ELF-1 (cell line): ENCODE measurements at places on chromosomes 5 and 9.
A peak's percentile ranks its signal among the peaks of the same experiment; 100 is the strongest.

DNA sequence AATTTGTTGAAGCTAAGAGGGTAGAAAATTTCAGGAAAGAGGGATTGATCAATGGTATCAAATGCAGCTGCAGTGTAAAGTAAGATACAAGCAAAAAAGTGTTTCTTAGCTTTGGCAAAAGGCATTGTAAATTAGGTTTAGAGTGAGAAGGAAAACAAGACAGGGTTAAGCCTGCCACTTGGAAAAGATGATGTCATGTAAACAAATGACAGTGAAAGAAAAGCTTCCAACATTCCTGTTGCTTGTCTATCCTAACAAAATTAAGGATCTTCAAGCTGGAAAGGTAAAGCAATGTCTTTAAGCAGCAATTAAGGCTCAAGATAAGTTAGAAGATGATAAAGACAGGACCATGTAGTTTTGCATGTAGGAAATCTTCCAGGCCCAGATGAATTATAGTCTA, 139.1 kb upstream of the PPP2R2B start:
- DNase-seq: no peak

DNA sequence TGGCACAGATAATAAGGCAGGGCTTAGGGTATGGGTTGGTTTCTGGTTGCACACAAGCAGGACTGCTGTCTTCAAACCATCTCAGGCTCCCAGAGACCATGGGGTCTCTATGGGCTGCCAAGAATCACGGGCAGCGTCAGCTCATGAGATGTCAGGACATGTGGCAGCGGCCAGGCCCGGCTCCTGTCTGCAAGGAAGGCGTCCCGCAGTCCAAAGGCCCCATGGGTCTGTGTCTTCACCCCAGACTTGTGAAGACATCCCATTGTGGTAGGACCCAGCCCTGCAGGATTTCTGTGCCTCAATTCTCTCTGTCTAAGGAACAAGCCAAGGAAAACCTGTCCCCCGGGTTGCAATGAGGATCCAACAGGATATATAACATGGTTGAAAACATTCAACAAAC, 32.6 kb downstream of the IPPK start:
- no peak for DNase-seq

- DNase-seq: peak; percentile 58
These were observed 81.2 kb upstream of the LMX1B start for GRCh38 chr9:126532489-126532888.

DNA sequence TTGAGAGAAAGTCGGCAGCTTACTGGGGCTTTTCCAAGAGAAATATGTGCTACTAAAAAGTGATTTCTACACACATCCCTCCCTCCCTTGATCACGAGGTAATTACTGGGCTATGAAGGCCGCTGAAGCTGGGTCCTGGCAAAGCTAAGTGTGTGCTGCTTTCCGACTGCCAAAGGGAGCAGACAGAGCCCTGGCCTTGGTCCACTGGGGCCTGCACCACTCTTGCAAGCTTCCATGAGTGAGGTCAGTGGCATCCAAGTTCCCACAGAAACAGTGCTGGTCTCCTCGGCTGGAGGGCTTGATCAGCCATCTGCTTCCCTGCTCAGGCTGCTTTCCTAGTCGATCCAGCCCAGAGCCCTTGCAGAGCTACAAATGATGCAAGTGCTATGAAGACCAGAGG, 154.8 kb upstream of the LHFPL2 start:
- no peak for DNase-seq

DNA sequence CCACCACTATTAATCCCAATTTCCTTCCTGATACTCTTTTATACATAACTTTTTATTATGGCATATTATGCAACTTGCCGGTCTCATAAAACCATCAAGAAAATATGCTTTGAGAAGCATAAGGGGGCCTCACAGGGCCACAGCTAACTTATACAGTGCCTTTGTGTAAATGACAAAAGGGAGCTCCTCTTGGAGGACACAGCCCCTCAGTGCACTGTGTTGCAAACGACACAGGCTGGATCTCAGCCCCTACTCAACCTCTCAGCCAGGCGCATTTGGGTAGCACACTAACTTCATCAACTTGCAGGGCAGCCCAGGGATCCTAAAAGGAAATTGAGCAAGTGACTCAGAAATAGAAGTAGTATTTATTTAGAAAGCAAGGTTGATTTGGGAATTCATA, 35.4 kb downstream of the RIGI start:
- no peak for DNase-seq

GRCh38 chr5:90562341-90562740, 3.7 kb downstream of the ADGRV1 start:
- DNase-seq: no peak

DNA sequence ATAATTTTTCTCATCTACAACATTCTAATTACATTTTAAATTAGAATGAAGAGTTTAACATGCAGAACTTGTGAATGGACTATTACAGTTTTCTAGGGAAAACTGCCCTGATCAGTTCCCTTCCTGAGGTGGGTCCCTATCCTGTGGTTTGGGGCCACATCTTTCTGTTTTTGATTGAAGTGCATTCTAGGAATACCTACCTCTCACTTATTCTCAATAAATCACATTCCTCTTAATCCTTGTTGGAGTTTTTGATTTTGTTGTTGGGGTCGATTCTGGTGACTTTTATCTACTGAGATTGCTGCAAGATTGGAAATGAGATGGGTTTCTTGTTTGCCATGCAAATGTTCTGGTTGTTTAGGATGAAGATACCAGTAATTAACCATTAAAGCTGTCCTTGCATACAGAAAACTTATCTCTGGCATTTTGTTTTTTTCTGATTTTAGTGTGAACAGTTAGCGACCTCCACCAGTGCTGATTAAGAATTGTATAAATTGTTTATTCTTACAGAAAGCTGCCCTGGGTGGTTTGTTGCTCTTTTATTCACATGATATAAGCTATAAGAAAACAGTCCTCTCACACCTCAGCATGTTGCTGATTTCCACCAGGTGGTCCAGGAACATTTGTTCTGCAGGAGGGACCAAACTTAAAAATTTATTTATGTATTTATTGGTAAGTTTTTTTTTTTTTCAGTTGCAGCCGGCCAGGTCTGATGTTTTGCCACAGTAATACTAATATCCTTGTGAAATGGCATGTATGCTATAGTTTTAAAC, 269.9 kb downstream of the FANCC start:
- no peak for DNase-seq

DNA sequence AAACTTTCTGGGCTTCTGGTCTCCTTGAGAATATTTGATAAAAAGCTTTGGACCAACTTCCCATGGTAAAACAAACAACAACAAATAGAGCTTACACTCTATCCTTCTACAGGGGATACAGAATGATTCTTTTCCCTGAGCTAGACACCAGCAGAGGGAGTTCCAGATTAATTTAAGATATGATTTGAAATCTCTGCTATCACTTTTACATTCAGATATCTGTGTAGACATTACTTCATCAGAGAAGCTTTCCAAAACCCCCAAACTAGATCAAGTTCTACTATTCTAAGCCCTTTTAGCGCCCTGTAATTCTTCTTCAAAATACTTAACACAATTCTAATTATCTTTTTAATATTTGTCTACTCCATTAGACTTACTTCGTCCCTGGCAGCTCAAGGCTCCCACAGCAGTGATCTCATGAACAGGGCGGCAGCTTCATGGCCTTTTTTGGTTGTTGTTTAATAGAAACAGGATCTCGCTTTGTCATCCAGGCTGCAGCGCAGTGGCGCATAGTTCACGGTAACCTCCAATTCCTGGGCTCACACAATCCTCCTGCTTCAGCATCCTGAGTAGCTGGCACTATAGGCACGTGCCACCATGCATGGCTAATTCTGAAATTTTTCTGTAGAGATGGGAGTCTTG, 955 bp upstream of the GALNT12 start:
- DNase-seq: no peak
